ENCODE measurements at places on chromosomes 2 and 18.

GRCh38 chr18:71865888-71866287 is 678.3 kb downstream of the CBLN2 start:
- no peak for DNase-seq

DNA sequence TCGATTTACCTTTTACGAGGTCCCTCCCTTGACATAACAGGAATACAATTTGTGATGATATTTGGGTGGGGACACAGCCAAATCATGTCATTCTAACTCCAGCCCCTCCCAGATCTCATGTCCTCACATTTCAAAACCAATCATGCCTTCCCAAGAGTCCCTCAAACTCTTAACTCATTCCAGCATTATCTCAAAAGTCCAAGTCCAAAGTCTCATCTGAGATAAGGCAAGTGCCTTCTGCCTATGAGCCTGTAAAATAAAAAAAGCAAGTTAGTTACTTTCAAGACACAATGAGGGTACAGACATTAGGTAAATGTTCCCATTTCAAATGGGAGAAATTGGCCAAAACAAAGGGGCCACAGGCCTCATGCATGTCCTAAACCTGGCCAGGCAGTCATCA is 381.1 kb downstream of the PIK3C3 start:
- no peak for DNase-seq

DNA sequence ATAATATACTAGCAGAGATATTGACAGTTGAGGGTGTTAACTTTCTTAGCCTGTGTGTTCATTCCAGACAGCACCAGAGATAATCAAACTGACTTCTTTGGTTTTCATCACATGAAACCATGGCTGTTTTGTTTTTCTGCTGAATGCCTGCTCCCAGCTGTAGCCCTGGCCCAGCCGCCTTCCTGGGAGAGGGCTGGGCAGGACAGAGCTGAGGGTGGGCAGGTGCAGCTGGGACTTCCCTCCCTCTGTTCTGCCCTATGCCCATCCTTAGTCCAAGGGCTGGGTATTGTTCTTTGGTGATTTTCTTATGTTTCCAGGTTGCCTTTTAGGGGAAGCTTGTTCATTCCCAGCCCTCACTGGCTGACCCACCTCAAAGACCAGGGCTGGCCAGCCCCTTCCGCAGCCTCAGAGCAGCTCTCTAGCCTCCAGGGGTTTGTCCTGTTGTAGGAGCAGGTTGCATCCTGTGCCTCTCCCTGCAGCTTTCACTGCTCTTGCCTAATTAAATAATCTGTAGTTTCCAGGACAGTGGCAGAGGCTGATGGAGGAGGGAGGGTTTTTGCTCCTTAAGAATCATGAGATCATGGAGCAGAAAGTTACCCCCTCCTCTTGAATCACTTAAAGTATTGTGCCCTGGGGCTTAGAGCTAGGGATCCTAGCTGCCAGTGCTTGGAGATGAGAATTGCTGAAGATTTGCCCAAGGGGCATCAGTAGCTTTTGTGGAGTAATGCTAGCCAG is 61.4 kb downstream of the MTCL1 start:
- DNase-seq: no peak

- DNase-seq: no peak
These were observed 406.0 kb upstream of the POU3F3 start for GRCh38 chr2:104447831-104448434.

- DNase-seq: no peak
These were observed 13.3 kb downstream of the MBP start for GRCh38 chr18:77119101-77119850.

GRCh38 chr2:240121675-240122074 is 14.4 kb downstream of the COPS9 start:
- DNase-seq: no peak

DNA sequence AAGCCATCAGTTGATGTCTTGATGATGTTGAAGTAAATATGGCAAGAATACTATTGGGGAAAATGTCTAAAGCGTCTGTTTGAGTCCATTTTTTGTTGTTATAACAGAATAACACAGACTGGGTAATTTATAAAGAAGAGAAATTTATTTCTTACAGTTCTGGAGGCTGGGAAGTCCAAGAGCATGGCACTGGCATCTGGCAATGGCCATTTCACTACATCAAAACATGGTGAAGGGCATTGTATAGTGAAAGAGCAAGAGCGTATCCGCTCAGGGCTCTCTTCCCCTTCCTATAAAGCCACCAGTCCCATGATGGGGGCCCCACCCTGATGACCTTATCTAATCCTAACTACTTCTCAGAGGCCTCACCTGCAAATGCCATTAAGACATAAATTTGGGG is 29.6 kb upstream of the MRPL19 start:
- DNase-seq: no peak

DNA sequence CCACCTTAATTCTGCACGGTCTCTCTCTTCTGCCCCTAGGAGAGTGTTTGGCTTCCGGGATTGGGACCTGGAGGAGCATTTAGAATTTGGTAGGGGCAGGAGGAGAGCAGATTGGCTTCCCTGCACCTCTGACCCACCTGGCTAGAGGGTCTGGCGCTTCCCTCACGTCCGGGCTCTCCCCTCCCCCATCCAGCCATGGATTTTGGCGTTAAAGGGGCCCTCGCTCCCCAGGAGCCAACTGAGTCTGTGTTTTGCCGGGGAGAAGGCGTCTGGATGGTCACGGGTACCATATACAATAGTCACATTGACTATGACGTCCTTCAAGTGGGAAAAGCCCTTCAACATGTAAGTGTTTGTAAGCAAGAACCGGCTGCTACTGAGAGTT is 6.6 kb downstream of the HOXD3 start:
- no peak for DNase-seq
